ENCODE measurements at places on chromosomes 6 and 20. TPM values are rescaled to one million over a fixed set of nuclear protein-coding genes. Genes with fewer than 3 reads are reported as not detected.

RAET1L gene
- total RNA-seq = not detected

- H3K36me3 ChIP-seq = peaks cover 11% of the 10 kb centered on the region
- peaks cover 18% of the 10 kb centered on the region for H3K4me1 ChIP-seq
- peak within 1 kb of the TSS; percentile 26 for H3K27ac ChIP-seq
- peak; percentile 54 for DNase-seq
Measured at GRCh38 chr20:56628873-56629463, at the start of gene TFAP2C. Gene TFAP2C, plus strand, starts transcription at chr20:56629306. Its CDS starts 239 bp downstream, at chr20:56629545.

DNA sequence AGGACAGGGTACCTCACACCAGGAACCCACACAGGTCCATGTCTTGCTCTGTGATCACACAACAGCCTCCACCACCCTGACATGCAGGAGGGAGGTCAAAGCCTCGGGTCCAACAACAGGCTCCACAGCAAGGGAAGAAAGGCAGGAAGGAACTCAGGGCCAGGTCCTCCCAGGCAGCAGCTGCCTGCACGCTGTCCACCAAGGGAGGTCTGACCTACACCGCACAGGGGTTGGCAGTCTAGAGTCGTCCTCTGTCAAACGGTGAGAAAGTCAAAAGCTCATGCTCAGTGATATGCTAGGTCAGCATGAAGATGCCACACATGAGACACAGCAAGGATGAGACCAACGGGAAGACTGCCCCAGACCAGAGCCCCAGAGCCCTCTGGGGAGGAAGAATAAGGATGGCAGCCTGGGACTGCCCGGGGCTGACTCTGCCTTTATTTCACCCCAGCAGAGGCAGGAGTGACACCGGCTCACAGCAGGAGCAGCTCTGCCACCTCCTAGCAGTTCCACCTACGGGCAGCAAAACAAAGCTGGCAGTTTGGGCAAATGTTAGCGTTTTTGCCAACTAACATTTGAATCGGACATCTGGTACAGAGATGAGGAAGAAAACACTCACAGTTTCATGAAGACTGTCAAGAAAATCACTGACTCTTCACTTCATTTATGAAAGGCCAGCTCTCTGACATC is 8.5 kb downstream of the GMEB2 start:
- no peak overlapping the region for H3K4me3 ChIP-seq
- H3K36me3 ChIP-seq = peaks cover 15% of the 10 kb centered on the region
- DNase-seq = no peak
- H3K4me1 ChIP-seq = peaks cover 6% of the 10 kb centered on the region
- no peaks in the 10 kb centered on the region for H3K27me3 ChIP-seq
- no peak overlapping the region for H3K27ac ChIP-seq

DNA sequence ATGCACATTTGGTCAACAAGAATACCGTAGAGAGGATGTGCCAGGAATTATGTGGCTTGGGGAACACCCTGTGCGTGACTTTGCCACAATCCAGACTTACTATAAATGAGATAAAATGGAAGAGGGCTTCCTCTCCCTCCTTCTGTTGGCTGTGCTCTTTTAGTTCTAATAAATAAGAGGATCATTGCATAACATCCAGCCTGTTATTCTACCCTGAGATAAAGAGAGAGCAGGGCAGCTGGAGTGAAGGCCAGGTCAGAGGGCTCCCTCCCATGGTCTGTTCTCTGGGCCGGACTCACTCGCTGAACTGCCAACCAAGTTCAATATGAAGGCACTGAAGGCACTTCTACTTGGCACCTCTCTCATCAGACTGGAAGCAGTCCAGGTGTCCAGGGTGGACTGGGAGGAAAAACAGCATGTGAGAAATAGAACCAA is 91.7 kb downstream of the MTFR2 start:
- H3K36me3 ChIP-seq = peaks cover 22% of the 10 kb centered on the region
- no peak overlapping the region for H3K27ac ChIP-seq
- H3K27me3 ChIP-seq = peaks cover 1% of the 10 kb centered on the region
- no peak for DNase-seq
- no peaks in the 10 kb centered on the region for H3K4me1 ChIP-seq
- H3K4me3 ChIP-seq = no peak overlapping the region

DNA sequence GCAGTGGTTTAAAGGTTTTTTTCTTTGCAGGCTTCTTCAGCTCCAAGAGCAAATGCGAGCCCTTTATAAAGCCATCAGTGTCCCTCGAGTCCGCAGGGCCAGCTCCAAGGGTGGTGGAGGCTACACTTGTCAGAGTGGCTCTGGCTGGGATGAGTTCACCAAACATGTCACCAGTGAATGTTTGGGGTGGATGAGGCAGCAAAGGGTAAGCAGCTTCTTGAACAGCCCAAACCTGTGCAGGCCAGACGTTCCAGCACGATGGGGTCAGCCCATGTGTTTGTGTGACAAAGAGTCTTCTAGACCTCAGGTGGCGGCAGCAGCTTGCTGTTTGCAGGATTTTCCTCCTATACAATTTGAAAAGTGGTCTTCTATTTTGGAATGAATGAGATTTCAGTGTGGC is 17.7 kb downstream of the DSP start:
- no peak for DNase-seq
- peaks cover 47% of the 10 kb centered on the region for H3K4me1 ChIP-seq
- H3K27me3 ChIP-seq = peaks cover 3% of the 10 kb centered on the region
- H3K36me3 ChIP-seq = peaks cover 17% of the 10 kb centered on the region

DNA sequence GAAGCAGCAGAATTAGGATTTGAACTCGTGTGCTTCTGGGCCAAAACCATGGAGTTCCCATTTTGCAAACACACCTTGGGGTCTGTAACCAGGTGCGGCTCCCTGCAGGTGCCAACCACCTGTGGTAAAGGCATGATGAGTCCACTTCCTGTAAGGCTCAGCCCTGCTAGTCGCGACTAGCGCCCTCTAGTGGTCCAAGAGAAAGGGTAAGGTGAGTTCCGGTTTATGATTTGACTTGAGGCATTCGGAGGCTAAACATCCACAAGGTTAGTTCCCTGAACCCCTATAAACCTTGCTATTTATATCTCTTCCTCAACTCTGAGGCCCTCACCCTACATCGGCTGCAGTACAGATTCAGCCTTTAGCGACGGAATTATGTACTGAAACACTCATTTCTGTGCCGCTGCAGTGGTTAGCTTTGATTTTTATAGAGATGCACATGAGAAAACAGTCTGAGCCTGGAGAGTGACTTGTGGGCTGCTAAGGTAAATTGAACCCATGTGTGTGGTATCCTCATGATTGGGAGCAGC is 173.4 kb downstream of the PLCB1 start:
- peak; percentile 15 for DNase-seq
- H3K4me3 ChIP-seq = no peak overlapping the region
- no peak overlapping the region for H3K27ac ChIP-seq
- no peaks in the 10 kb centered on the region for H3K27me3 ChIP-seq
- no peaks in the 10 kb centered on the region for H3K36me3 ChIP-seq

DNA sequence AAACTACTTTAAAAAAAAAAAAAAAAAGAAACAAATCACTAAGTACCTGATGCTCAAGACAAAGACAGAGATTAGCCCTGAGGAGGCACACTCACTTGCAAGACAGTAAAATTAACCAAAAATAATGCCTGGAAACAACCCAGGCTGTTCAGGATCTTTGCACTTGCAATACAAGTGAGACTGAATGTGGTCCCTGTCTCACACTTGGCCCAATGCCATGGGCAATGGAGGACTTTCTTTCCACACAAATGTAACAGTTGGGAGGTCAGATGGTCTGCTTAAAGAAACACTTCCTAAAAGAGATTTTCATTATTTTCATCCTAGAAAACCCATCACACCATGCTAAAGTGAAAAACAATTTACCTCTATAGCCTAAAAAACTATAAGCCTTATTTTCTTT is 16.2 kb downstream of the STAU1 start:
- H3K27me3 ChIP-seq = peaks cover 1% of the 10 kb centered on the region
- H3K4me1 ChIP-seq = peaks cover 22% of the 10 kb centered on the region
- peaks cover 7% of the 10 kb centered on the region for H3K36me3 ChIP-seq
- no peak overlapping the region for H3K4me3 ChIP-seq
- no peak for DNase-seq
- H3K27ac ChIP-seq = no peak overlapping the region

NRSN1 gene
- total RNA-seq = not detected

DNA sequence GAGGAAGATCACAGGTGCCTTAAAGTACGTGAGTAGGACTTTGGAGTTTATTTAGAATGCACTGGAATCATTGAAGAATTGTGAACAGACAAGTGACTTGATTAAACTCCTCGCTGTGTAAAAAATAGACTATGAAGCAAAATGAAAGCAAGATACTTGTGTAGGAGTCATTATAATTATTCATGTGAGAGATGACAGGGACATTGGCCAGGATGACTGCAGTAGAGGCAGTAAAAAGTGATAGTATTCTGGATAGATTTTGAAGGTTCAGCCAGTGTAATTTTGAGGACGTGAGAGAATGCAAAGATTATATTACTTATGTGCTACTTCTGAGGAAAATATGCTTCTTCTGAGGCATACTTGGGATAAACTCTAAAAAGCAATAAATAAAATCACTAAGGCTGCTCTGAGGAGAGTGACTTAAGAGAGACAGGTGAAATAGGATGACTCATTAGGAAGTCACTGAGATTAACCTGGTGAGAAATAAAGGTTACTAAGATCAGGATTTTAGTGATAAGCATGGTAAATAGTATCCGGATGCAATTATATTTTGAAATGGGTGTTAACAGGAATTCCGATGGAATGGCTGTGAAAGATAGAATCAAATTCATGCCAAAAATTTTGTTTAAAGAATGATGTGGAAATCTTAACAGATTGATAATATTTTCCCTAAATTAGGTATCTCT is 202.0 kb downstream of the CENPW start:
- no peak overlapping the region for H3K27ac ChIP-seq
- H3K4me1 ChIP-seq = no peaks in the 10 kb centered on the region
- H3K27me3 ChIP-seq = no peaks in the 10 kb centered on the region
- no peaks in the 10 kb centered on the region for H3K36me3 ChIP-seq

DNA sequence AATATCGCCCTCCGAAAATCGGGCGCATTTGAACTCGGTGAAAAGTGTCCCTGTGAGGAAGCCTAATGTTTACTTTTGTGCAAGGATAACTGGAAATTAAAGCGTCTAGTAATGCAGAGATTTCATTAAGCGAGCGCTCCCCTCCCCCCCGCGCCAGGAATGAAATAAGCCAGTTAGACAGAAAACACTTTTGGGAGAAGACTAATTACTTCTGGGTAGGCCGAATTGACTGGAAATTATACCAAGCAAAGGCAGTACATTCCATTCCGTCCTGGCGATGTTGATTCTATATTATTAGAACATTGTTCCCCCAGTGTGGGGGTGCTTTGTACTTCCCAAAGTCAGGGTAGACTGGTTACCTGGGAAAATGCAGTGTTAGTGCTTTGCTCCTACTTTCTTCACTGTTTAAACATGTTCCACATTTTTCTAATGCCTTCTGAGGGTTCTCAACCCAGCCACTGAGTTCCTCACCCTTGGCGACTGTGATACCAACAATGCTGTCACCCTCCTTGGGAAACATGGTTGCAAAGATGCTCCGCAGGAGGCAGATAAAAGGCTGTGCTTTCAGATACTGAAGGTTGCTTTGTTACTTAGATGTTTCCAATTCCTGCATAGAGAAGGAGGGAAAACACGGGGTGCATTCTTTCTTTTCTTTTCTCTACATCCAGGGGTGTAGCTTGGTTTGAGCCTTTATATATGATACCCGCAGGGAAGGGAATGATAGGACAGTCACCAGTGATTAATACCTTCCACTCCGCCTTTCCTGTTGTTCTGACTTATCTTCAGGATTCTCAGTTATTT is 2.6 kb downstream of the GJA1 start:
- peaks cover 2% of the 10 kb centered on the region for H3K27me3 ChIP-seq
- H3K27ac ChIP-seq = peak overlapping the region; percentile 96
- peaks cover 67% of the 10 kb centered on the region for H3K4me1 ChIP-seq

GRCh38 chr6:39206250-39206721 is 23.0 kb downstream of the KCNK5 start:
- H3K27me3 ChIP-seq = peaks cover 3% of the 10 kb centered on the region
- no peaks in the 10 kb centered on the region for H3K36me3 ChIP-seq
- no peaks in the 10 kb centered on the region for H3K4me1 ChIP-seq
- no peak for DNase-seq
- no peak overlapping the region for H3K27ac ChIP-seq
- no peak overlapping the region for H3K4me3 ChIP-seq

CCR6 gene
- not detected for total RNA-seq

GRCh38 chr6:38346291-38347079 is 293.2 kb downstream of the BTBD9 start:
- H3K4me3 ChIP-seq = peak overlapping the region; percentile 42
- H3K4me1 ChIP-seq = peaks cover 64% of the 10 kb centered on the region
- peak overlapping the region; percentile 65 for H3K27ac ChIP-seq

DNA sequence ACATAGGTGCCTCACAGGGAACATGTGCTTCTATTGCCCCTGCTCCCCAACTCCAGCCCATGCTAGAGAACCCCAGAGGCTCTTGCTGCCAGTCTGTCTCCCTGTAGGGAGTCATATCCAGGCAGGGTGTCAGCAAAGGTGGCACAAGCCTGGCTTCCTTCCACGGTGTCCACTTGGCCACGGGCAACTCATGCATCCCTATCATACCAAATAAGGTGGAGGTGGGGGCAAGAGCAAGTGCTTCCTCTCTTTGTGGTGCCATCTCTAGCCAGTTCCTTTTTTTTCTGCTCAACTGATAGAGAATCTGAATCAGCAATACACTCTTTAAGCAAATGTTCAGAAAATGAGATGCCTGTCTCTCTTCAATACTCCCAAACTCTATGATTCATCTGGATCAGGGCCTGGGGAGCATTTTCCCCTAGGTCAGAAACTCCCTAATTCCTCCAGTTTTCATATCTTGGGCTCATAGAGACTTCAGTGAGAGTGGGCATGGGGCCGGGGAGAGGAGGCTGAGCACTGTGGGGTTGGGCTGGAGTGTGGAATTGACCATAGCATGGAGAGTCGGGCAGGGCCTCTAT is 105.1 kb upstream of the GPR6 start:
- no peaks in the 10 kb centered on the region for H3K4me1 ChIP-seq
- no peak for DNase-seq
- no peak overlapping the region for H3K4me3 ChIP-seq

DNA sequence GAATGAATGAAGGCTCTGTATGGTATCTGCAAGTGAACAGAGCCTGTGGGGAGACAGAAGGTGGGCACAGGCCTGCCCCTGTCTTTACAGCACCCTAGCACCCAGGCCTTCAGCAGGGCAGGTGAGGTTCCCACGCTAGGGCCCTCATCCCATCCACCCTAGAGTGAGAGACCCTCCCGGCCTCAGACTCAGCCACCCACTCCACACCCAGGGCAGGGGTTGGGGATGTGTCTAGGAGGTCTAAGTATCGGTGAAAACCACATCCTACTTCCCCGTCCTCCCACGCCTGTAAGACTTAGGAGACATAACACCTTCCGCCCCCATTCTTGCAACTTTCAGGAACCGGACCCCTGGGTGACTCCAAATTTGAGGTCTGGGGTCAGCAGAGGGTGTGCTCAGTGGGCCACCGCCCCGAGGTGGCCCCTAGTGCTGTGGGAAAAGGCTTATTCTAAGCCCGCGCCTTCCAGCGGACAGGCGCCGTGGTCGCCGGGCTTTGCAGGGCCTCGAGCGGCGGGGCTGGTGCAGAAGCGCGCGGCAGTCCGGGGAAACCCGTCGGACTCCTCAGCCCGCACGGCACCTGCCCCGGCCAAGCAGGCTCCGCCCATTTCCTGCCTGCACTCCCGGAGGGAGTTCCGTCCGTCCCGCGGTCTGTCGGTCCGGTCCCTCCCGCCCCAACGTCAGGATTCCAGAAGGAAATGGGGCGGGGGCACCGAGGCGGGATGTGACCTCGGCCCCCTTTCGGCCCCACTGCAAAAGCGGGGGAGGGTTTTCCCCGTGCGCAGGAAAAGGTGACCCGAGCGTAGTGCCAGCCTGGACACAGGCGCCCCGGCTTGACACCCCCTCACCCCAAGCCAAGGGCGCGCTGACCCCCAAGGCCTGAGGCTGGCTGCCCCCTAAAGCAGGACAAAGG is 868 bp downstream of the SAMD10 start:
- H3K36me3 ChIP-seq = peaks cover 17% of the 10 kb centered on the region
- peaks cover 54% of the 10 kb centered on the region for H3K4me1 ChIP-seq
- H3K27me3 ChIP-seq = no peaks in the 10 kb centered on the region
- DNase-seq = no peak
- H3K4me3 ChIP-seq = peak overlapping the region; percentile 68
- H3K27ac ChIP-seq = peak overlapping the region; percentile 40

Data from HFFc6 (cell line).